ENCODE measurements at places on chromosomes 1 and 21.

GRCh38 chr1:168386949-168387586, 106.4 kb downstream of the TBX19 start:
- DNase-seq: peak; percentile 45

- peak; percentile 20 for DNase-seq
Measured at GRCh38 chr1:172775606-172776005, 116.7 kb downstream of the FASLG start.

GRCh38 chr1:30695439-30695841, 27.9 kb downstream of the MATN1 start:
- peak; percentile 42 for DNase-seq

- no peak for DNase-seq
Measured at GRCh38 chr1:91769742-91770141, 116.2 kb downstream of the TGFBR3 start.

DNA sequence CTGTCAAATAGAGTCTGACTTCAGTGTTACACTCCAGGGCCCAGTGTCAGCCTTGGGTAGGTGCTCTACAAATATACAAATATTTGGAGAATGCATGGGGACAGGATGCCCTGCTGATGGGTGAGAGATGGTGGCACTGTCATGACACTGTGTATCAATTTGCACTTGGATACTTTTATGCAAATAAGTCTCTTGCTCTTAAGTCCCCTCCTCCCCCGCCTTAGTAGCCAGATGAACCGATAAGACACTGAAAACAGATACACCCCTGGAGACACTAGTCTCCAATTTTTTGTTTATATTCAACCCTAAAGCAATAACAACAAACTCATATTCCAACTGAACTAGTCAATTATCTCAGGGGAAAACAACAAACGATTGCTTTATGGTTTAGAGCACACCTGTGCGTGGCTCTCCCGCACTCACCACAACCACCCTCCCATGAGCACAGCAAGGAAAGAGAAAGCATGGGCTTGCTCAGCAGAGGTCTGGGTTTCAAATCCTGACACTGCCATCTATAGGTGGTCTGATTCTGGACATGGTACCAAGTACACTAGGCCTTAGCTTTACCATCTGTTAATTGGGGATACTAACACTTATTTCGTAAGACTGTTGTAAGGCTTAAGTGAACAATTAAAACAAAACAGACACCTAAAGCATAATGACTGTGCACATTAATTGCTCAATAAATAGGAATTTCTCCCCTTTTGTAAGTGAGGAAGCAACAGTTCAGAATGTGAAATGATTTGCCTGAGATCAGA, 50.3 kb downstream of the HIVEP3 start:
- no peak for DNase-seq

- peak; percentile 77 for DNase-seq
Measured at GRCh38 chr21:37670883-37671282, 245.4 kb downstream of the KCNJ6 start.

- no peak for DNase-seq
Measured at GRCh38 chr1:229657993-229658755, 32.1 kb downstream of the URB2 start.

DNA sequence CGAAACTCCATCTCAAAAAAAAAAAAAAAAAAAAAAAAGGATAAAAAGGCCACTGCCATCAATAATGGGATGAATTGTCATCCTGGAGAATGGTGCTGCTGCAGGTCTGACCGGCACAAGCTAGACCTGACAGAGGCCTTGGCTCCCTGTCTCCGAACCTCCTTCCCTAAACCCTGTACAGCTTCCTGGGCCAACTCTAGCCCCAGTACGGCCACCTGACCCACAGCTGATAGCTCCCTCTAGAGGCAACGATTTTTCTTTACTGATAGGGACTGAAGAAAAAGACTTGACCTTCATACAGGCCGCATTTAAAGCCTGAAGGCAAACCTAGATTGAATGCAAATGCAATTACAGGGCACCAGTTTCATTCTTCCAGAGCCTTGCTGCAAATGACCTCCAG, 30.7 kb downstream of the NOL9 start:
- DNase-seq: peak; percentile 77

DNA sequence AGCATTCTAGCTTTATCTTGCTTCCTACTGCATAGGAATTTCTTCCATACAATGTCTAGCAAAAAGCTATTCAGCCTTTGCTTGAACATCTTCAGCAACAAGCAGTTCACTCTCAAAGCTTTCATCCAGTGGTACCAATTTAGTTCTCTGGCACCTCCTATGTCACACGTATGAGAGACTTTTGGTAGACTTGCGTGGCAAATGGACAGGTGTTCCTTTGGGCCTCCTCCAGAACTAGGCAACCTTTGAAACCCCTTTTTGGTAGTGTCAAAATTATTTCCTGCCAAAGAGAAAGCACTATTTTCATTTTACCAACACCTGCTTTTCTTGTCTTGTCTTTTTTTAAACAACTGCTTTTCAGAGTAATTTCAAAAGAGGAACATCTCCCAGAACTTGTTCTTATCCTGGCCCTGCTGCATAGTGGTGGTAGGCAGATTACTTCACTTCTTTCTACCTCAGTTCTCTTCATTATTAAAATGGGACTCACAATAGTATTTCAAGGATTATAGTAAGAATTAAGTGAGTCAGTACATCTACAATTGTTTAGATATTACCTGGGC, 122.4 kb downstream of the MAST2 start:
- DNase-seq: no peak

DNA sequence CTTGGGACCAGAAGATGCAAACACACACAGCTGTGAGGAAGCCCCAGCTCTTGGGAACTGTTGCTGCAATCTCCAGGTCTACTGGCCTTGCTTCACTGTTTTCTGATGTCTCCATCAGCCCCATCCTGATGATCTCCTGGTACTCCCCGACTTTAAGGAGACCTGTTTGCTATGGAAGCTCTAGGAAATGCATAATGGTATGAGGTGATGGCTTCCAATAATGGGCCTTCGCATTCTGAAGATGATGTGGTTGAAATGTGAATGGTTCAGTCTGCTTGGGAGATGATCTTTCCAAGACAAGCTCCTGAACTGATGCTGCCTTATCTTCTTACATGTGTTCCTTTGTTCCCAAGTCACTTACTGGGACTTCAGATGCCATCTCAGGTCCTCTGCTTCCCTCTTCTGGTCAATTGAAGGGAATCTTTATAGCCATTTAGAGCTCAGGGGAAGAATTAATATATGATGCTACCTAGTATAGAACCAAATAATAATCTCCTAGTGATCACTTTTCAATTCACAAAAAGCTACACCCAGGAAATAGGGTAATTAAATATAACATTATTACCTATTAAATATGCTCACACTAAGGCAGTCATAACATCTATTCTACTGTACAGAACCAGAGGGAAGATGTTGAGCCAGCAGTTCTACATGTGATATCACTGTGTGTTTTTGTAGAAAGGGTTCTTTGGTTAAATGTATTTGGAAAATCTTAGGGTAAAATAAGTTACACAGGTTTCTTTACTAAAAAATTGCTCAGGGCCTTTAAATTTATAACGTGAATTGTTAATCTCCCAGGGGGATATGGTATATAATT, 73.9 kb upstream of the VTCN1 start:
- peak; percentile 74 for DNase-seq

- DNase-seq: peak; percentile 91
Measured at GRCh38 chr1:201602413-201603265, 63.7 kb downstream of the NAV1 start.

GRCh38 chr1:11691302-11691914, at the start of gene DRAXIN:
DRAXIN (plus strand) TSS chr1:11691710; CDS start chr1:11706259, 14,549 bp downstream.
- DNase-seq: no peak

- DNase-seq: no peak
Measured at GRCh38 chr21:44423312-44423821, 31.9 kb upstream of the LRRC3 start.

GRCh38 chr1:97190326-97190725, 468.7 kb downstream of the PTBP2 start:
- peak; percentile 54 for DNase-seq

DNA sequence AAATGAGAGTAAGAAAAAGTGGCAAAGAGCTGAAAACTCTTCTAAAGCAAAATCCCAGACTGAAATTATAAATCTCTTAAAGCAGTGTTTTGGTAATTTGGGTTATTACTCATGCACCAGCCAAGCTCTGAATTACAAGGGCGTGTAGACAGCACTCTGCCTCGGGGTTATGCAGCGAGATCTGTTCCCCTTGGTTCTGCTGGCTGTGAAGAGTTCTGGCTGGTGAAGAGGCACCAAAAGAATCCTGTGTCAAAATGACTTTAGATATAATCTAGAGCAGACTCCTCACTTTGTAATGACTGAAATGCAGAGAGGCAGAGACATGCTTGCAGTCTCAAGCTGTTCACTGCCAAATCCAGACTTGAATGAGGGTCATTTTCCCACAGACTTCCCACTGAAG, 461.8 kb upstream of the CXADR start:
- DNase-seq: peak; percentile 46

GRCh38 chr1:1171161-1171545, 2.5 kb upstream of the TTLL10 start:
- DNase-seq: no peak

DNA sequence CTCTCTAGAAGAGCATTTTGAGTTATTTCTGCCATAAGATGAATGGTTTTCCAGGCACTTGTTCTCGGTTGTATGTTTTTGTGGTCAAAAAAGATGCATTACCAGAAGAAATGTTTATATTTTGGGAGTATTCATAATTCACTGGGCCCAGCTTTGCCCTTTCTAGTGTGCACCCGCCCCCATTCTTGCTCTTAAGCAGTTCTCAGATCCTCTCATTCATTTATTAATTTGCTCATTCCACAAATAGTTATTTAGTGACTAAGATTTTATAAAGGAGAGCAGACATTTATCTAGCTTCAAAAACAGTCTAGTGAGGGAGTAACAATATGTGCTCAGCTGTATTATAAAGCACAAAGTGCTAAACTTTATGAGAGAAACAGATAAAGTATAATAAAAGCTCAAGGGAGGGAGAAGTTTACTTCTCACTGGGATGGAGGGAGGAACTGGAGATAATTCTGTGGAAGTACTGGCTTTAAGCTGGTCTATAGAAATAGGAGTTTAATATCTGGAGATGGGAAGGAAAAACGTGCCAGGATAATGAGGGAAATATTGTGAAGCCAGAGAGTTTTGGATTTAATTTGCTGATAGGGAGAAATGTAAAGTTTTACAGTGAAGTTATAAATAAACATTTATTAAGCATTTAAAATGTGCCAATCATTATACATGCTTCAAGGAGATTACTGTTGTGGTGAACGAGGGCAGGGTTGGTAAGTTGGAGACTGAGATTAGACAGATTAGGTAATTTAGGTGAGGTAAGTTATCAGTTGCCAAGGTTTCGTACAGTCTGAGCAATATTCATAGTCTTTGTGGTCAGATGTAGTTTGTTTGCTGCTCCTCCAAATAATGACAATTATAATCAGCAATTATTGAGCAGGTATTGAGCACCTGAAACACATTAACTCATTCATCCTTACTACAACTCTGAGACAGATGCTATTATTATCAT, 9.1 kb upstream of the MACF1 start:
- peak; percentile 40 for DNase-seq

GRCh38 chr1:18947570-18947969, 8.9 kb downstream of the IFFO2 start:
- DNase-seq: no peak

DNA sequence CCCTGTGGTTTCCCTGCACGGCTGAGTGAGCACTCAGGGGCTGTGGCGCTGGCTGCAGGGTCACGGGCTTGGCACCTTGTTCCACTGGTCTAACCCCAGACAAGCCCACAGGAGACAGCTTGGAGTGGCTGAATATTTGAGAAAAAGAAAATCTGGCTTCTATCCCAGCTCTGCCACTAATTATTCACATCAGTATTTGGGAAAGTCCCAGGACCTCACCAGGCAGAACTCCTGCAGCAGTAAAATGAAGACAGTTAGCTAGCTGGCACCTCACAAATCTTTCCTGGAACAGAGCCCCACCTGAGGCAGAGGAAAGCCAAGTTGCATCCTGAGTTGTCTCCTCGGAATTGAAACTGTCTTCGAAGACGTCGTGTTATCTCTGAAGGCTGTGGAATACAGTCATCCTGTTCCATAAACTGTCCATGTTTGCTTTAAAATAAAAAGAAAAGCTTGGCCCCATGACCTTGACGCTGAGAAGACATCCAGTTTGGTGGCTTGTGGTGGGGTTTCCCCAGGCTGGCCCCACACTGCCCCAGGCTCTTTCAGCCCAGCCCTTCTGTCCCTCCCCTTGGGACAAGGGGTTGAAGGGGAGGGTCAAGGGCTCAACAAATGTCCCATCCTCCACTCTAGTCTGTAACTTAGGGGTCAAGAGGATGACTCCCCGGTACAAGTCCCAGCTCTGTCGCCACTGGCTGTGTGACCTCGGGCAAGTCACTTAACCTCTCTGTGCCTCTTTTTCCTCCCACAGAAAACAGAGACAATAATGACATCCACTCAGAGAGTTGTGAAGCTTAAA, 93.8 kb upstream of the TMPRSS2 start:
- peak; percentile 47 for DNase-seq
